ENCODE measurements at places on chromosomes 13 and 19.

GRCh38 chr19:16627928-16628182 lies 149 bp downstream of the MED26 start:
- no peak for DNase-seq

GRCh38 chr19:2848616-2849015 lies 7.3 kb downstream of the ZNF555 start:
- no peak for DNase-seq

GRCh38 chr13:73278186-73278585 lies 219.4 kb downstream of the KLF5 start:
- DNase-seq, result no peak

DNA sequence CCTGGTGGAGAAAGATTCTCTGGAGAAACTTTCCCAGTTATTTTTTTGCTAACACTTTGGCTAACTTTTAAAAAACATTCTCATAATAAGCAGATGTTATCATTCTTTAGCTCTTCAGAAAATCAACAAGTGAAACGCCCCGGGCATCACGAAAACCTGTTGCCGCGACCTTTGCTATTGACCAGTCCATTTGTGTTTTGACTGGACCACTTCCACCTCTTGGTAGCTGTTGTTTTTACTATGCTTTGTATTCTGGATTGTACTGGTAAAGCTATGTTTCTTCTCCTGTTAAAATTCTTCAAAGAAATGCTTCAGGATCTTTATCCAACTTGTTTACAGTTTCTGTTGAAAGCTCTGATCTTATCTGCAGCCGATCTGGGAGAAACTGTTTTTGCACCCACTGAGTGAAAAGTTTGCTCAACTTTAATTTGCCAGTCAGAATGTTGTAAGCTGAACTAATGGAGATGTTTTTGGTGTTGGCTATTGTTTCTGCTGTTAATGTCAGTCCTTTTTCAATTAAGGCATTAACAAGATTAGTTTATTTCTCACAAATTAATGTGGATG lies 23.3 kb downstream of the UFM1 start:
- no peak for DNase-seq

DNA sequence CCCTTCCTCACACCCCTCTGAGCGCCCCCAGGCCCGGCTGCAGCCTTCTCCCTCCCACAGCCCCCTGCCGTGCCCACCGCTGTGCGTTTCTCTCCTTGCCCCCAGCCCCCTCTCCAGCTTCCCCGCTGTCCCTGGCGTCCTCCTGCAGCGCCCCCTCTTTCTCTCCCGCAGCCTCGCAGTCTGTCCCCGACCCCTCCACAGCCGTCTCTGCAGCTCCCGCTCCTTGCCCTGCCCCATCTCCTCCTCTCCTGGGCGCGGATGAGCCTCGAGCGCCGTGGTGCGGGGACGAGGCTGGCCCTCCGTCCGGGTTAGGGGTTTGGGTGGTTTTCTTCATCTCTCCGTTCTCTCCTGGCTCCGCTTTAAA lies 1.1 kb downstream of the KMT5C start:
- DNase-seq, result no peak

Data from effector CD8-positive, alpha-beta T cell (primary cell).